Panc1 (cell line): ENCODE measurements at places on chromosomes 1 and 21. TPM values are rescaled to one million over a fixed set of nuclear protein-coding genes. Genes with fewer than 3 reads are reported as not detected.

The ADAMTS4 gene
- total RNA-seq, result 0.26 TPM

The PRKCZ gene
- 26.7 TPM for total RNA-seq

The ACOT11 gene
- total RNA-seq, result 1.9 TPM

The TRPM2 gene
- total RNA-seq, result 0.26 TPM

The CCDC27 gene
- not detected for total RNA-seq

The FAM131C gene
- 3.4 TPM for total RNA-seq

The LDLRAD1 gene
- not detected for total RNA-seq

The UTS2 gene
- not detected for total RNA-seq

The OLIG2 gene
- not detected for total RNA-seq

The LIN28A gene
- total RNA-seq, result 0.64 TPM

The LRRC47 gene
- 51.0 TPM for total RNA-seq

The LPAR3 gene
- 6.3 TPM for total RNA-seq

The FAM163A gene
- total RNA-seq, result not detected

The DMBX1 gene
- 0.05 TPM for total RNA-seq

The IGSF5 gene
- total RNA-seq, result not detected

The RAB3B gene
- 1.2 TPM for total RNA-seq

The RNU1-2 gene
- 1,290 TPM for total RNA-seq

The CGN gene
- total RNA-seq, result 10.2 TPM

The HCRTR1 gene
- total RNA-seq, result 0.18 TPM

The SPAG17 gene
- total RNA-seq, result 0.36 TPM

The HTR1D gene
- total RNA-seq, result 3.5 TPM

The ANGPTL1 gene
- not detected for total RNA-seq

The FCRLA gene
- 0.15 TPM for total RNA-seq

The PLA2G2A gene
- not detected for total RNA-seq

The BLZF1 gene
- 19.6 TPM for total RNA-seq

The TPTE gene
- total RNA-seq, result not detected

The CCDC190 gene
- not detected for total RNA-seq

The CYP4Z1 gene
- total RNA-seq, result not detected

The SORT1 gene
- 25.1 TPM for total RNA-seq

The ENAH gene
- total RNA-seq, result 133 TPM

The OLFML3 gene
- total RNA-seq, result 0.15 TPM

The SPATA45 gene
- not detected for total RNA-seq

The CFAP74 gene
- total RNA-seq, result not detected

The PGLYRP4 gene
- not detected for total RNA-seq
